ENCODE measurements at places on chromosomes 12 and 14. TPM values are rescaled to one million over a fixed set of nuclear protein-coding genes. Genes with fewer than 3 reads are reported as not detected.

- no peak for DNase-seq
- peak overlapping the region; percentile 76 for H3K4me3 ChIP-seq
- H3K36me3 ChIP-seq: no peaks in the 10 kb centered on the region
- H3K4me1 ChIP-seq: peaks cover 12% of the 10 kb centered on the region
- H3K27me3 ChIP-seq: peaks cover 37% of the 10 kb centered on the region
- peak overlapping the region; percentile 70 for H3K27ac ChIP-seq
Measured at GRCh38 chr12:132593521-132593920, 16.9 kb downstream of the LRCOL1 start.

- H3K27ac ChIP-seq: no peak overlapping the region
- no peak for DNase-seq
- no peaks in the 10 kb centered on the region for H3K36me3 ChIP-seq
- no peak overlapping the region for H3K4me3 ChIP-seq
- no peaks in the 10 kb centered on the region for H3K4me1 ChIP-seq
Measured at GRCh38 chr14:81028461-81028860, 73.0 kb downstream of the TSHR start.

Gene DACT1
- total RNA-seq: 29.7 TPM

Gene SLC5A8
- total RNA-seq: 1.0 TPM

- peak overlapping the region; percentile 61 for H3K4me3 ChIP-seq
- no peaks in the 10 kb centered on the region for H3K27me3 ChIP-seq
- H3K36me3 ChIP-seq: peaks cover 66% of the 10 kb centered on the region
- H3K27ac ChIP-seq: peak overlapping the region; percentile 100
Measured at GRCh38 chr12:6528539-6529235, 5.6 kb upstream of the GAPDH start.

- H3K4me1 ChIP-seq: no peaks in the 10 kb centered on the region
- H3K27ac ChIP-seq: no peak overlapping the region
- no peaks in the 10 kb centered on the region for H3K27me3 ChIP-seq
- peaks cover 4% of the 10 kb centered on the region for H3K36me3 ChIP-seq
- no peak for DNase-seq
Measured at GRCh38 chr12:694734-695503, 31.7 kb upstream of the NINJ2 start.

DNA sequence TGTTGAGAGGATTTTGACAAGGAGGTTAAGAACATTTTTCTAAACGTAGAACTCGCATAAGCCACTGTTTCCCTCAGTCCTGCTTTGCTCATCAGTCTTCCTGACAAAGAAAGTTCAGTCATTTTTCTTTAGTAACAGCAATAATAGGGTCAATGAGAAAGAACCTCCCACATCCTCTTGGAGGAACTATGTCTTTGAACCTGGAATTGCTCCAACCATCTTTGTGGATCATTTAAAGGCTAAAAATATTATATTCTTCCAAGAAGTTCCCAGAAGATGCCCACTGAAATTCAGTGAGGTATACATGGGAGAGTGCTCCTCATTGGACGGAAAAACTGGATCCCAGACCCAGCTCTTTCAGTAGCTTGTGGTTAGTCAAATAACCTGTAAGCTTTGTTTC, 282.8 kb upstream of the FAR2 start:
- no peak overlapping the region for H3K4me3 ChIP-seq
- peaks cover 6% of the 10 kb centered on the region for H3K36me3 ChIP-seq
- peaks cover 8% of the 10 kb centered on the region for H3K27me3 ChIP-seq
- peaks cover 5% of the 10 kb centered on the region for H3K4me1 ChIP-seq

DNA sequence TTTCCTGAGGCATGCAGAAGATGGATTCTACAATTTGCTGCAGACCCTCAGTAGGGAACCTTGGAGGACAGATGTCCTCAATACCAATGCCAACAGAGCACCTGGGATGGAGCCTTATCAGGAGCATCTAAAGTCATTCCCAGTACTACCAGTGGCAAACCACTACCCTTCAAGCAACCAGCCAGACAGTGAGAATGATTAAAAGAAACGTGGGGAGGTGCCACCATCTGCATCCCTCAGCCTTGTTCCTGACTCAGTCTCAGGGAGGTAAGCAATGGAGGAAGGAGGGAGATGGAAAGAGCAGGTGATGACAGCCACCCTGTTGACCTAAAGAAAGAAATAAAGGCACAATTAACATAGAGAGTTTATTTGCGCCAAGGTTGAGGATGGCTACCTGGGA, 175.2 kb upstream of the GRIN2B start:
- DNase-seq: no peak
- H3K4me3 ChIP-seq: no peak overlapping the region
- peaks cover 22% of the 10 kb centered on the region for H3K27me3 ChIP-seq

DNA sequence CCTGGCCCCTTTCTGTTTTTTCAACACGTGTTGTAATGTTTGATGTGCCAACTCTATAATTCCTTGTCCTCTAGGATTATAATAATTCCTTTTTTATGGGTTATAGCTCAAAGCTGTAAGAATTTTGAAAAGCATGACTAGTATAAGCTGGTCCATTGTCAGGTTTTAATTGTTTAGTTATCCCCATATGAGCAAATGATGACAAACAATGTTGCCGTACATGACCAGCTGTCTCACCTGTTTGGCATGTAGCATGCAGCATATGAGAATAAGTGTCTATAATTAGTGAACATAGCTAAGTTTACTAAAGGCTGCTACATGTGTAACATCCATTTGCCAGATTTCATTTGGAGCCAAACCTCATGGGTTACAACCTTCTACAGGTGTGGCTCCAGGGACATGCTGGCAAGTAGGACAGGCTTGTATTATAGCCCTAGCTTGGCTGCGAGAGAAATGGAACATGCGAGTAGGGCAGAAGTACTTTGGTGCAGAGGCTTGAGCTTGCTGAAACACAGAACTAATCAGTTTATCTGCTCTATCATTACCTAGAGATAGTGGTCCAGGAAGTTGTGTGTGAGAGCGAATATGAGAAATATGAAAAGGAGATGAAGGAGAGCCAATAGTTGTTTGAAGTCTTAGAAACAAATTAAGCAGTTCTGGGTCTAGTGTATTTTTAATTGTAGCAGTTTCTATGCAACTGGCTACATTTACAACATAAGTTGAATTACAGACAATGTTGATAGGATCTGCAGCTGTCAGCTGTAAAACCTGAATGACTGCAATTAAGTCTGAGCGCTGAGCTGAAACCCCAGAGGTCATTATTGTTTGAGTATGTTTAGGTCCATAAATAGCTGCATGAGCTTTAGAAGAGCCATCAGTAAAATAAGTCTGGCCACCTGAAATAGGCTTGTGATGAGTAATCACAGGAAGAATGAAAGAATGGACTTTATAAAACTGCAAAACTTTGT, 22.6 kb upstream of the MAPKAPK5 start:
- H3K4me3 ChIP-seq: no peak overlapping the region
- DNase-seq: no peak
- no peak overlapping the region for H3K27ac ChIP-seq
- H3K36me3 ChIP-seq: no peaks in the 10 kb centered on the region
- peaks cover 16% of the 10 kb centered on the region for H3K4me1 ChIP-seq
- H3K27me3 ChIP-seq: peaks cover 3% of the 10 kb centered on the region

Gene MBIP
- total RNA-seq: 25.2 TPM

Gene E2F7
- 7.4 TPM for total RNA-seq

Data from type B pancreatic cell (in vitro differentiated cells).